ENCODE measurements at places on chromosomes 6 and 20.

DNA sequence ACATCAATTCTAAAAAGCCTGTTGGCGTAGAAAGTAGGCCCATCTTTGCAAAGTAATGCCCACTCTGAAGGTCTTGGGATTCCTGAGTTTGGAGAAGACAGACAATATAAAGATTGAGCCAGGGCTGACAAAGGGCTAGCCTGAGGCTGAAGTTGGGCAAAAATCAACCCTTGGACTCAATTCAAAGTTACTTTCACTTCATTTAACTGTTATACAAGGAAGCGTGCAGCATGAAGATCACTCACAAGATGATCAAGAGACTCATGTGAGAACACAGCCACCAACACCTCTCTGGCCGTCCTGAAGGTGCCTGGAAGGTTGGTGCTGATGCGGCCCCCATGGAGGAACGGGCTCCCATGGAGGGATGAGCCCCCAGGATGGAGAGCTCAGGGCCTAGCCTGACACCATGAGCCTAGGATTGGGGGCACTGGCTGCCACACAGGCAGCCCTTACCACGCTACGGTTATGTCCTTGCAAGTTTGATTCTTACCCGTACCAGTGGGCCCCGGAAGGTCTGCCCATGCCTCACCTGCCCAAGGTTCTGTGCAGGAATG lies 26.6 kb downstream of the FOXC1 start:
- no peak for DNase-seq

DNA sequence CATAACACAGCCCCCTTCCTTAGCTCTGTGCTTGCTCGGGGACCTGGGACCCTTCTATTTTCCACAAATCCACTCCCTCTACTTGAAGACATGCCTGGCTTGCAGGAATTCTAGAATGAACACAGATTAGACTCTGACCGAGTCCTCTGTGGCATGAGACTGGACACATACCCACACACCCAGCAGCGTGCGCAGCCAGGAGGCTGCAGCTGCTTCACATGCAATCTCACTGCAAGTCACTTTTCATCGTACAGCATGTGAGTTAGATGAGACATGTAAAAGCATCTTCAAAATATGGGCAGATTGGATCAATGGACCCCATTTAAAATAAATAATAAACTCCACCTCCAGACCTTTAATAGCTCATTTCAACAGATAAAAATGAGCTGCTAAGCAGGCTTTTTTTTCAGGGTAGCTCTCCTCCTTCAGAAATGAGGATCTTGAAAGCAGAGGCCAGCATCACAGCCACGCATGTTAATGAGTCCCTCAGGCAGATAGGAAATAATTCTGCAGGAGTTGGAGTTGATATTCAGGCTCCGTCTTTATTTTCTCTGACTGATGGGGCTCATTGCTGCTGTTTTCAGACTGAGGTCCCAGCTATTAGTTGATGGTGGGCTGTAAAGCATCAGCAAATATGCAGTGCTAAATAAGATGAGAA lies 215.1 kb upstream of the GGTLC1 start:
- no peak for DNase-seq

GRCh38 chr6:124953808-124954207 lies 8.4 kb upstream of the RNF217 start:
- no peak for DNase-seq

GRCh38 chr6:169811072-169811471 lies 59.6 kb downstream of the ERMARD start:
- no peak for DNase-seq

GRCh38 chr6:27720607-27721580 lies 191.3 kb downstream of the OR2B2 start:
- no peak for DNase-seq

GRCh38 chr20:5821627-5822215 lies 71.5 kb downstream of the SHLD1 start:
- DNase-seq, result no peak

DNA sequence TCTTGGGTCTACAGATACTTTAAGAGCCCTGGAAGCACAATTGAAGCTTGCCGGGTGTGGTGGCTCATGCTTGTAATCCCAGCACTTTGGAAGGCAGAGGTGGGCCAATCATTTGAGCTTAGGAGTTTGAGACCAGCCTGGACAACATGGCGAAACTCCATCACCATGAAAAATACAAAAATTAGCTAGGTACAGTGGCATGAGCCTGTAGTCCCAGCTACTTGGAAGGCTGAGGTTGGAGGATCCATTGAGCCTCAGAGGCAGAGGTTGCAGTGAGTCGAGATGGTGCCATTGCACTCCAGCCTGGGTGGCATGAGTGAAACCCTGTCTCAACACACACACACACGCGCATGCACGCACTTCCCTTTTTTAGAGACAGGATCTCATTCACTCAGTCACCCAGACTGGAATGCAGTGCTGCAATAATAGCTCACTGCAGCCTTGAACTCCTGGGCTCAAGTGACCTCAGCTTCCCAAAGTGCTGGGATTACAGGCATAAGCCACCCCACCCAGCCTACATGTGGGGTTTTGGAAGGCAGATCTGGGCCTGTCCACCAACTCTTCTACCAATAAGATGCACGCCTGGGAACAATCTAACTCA lies 182.5 kb upstream of the JARID2 start:
- DNase-seq, result no peak

GRCh38 chr6:132749111-132749510 lies 8.6 kb downstream of the VNN2 start:
- DNase-seq, result no peak

DNA sequence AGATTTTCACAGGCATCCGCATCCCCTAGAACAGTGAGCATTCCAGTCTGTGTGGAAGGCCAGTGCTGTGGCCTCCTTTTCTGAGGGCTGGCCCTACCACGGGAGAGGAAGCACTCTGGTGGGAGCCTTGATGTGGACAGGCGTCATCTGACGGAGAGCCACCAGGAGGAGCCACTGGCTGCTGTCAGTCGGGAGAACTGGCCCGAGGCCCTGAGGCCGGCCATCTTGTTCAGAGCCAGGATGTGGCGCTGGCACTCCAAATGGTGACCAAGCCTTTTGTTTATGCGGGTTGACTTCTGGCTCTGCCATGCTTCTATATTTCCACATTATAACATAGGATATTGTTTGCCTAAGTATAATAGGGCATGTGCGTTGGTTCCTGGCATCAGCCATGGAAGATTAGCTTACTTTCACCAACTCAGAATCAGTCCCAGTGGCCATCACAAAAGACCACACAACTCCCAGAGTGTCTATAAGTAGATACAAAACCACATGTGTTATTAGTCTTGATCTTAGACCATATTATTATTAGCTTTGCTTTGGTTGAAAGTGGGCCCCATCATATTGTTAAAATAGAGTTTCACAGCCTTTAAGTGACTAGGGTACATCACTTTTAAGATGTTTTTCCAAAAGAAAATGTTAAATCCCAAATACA lies 273.9 kb upstream of the TAB2 start:
- no peak for DNase-seq

GRCh38 chr20:33648396-33649004 lies 13.6 kb upstream of the C20orf144 start:
- no peak for DNase-seq

DNA sequence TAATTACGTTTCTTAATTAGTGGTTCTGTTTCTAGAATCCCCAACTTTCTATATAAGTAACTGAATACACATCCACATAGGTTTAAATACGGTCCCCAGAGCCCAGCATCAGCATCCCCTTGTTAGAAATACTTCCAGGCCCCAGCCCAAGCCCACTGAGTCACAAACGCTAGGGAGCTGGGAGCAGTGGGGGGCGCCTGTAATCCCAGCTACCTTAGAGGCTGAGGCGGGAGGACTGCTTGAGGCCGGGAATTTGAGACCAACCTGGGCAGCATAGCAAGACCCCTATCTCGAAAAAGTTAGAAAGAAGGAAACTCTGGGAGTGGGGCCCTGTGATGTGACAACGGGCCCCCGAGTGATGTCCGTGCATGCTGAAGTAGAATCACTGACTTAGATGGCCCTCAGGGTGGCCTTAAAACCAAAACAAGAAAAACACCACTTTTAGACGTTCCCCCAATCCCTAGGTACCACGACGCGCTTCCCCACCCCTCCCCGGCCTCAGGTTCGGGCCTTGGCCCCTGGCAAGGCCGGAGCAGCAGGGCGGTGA lies 1.3 kb upstream of the PPP1R3G start:
- no peak for DNase-seq

GRCh38 chr20:46006022-46006705 lies 2.5 kb upstream of the MMP9 start:
- no peak for DNase-seq

GRCh38 chr6:44723439-44724197 lies 336.1 kb downstream of the CDC5L start:
- DNase-seq, result no peak

DNA sequence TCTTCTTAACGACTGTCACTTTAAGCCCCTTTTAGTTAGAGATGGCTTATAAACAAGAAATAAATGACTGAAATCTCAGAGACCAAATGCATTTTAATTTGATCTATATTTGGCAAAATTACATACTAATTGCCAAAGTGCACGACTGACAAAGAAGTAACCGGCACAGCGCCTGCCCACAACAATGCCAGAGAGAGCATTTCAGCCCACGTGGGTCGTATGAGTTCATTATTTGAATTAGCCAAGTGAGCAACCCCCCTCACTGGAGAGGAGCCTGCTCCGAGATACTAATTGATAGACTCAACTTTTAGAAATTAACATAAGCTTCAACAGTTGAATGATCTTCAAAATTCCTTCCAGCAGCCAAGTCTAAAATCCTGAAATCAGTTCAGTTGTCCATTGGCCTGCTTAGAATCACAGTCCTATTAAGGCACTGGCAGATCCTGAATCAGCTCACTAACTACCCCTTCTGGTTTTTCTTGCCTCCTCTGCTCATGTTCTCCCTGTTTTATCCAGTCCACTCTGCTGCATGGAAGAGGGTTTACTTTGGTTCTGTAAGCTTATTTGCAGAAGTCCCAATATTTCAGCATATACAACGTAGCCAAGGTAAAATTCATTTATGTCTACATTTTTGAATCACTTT lies 519.1 kb upstream of the AGPAT4 start:
- DNase-seq, result no peak

- DNase-seq, result no peak
Measured at GRCh38 chr6:168130697-168131371, 51.8 kb upstream of the FRMD1 start.

DNA sequence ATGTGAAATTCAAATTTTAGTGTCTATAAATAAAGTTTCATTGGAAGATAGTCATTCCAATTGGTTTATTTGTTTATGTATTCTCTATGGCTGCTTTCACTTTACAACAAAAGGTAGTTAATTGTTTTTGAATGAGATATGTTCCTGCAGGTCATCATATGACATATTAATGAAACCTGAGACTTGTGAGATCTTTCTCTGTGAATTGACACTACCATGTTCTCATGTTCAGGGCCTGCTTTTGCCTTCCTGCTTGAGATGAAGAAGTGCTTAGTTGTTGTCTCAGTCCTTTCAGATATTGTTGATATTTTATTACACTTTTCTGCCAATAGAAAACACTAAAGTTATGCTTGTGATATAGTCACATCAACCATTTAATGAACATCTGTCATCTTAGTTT lies 132.5 kb downstream of the UTRN start:
- no peak for DNase-seq

GRCh38 chr6:157860505-157860991 lies 37.5 kb downstream of the SNX9 start:
- no peak for DNase-seq

DNA sequence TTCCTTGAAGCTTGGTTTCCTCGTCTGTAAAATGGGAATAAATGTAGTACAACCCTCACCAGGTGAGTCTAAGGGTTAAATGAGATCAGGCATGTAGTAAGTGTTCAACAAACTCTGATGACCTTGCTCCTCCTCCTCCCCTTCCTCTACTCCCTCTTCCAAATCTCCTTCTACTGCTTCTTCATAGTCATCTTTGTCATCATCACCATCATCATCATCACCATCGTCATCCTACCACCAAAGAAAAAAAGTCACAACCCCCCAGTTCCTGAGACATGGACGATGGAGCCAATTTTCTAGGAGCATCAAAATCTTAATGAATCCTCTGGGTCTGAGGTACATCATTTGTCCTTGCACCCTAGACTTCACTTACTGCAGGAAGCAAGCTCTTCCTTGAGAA lies 240.0 kb downstream of the ANKRD60 start:
- no peak for DNase-seq

DNA sequence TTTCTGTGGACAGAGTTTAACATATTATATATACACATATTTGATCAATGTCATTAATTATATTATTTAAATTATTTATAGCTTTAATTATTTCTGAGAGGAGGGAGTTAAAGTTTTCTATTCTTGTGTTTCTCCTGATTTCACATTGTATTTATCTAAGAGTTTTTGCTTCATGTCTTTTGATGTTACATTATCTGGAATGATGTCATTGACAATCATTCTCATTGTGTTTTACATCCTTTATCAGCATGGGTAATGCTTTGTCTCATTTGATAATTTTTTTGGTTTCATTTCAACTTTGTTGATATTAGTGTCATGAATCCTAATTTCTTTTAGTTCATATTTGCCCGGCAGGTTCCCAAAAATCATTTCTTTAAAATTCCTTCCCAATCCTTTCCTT lies 56.7 kb upstream of the TOX2 start:
- no peak for DNase-seq

- DNase-seq, result no peak
Measured at GRCh38 chr20:54706581-54706980, 231.2 kb downstream of the DOK5 start.

- no peak for DNase-seq
Measured at GRCh38 chr6:125751334-125751916, 2.0 kb downstream of the HEY2 start.

DNA sequence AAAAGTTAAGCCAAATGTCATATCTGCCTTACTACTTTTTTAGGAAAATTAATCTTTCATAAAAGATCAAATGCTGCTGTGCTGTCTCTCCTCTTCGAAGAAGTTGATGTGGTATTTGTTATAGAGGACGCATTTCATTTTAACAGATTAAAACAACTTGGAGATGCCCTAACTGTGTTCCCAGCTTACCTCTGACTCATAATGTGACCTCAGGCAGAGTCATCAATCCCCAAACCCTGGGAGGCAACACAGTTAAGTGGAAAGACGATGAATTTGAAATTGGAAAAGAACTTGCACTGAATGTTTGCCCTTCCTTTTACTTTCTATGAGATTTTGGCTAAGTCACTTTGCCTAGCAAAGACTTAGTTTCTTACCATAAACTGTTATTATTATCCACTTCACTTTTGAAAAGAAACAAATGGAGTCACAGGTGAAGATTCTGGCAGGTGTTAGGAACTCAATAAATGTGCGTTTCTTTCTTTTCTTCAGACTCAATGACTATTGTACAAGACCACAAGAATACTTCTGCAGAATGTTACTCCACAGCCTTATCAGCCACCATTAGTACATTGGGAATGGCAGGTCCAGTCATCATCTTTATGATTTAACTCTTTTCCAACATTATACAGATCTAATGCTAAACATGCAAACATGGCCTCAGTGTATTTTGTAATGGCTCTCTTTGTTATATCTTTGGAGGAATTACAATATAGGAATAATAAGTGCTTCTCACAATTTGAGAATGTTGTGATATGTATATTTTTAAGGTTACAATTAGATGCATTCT lies 102.6 kb downstream of the COL21A1 start:
- no peak for DNase-seq

GRCh38 chr6:157346373-157346772 lies 23.1 kb upstream of the TMEM242 start:
- DNase-seq, result no peak

DNA sequence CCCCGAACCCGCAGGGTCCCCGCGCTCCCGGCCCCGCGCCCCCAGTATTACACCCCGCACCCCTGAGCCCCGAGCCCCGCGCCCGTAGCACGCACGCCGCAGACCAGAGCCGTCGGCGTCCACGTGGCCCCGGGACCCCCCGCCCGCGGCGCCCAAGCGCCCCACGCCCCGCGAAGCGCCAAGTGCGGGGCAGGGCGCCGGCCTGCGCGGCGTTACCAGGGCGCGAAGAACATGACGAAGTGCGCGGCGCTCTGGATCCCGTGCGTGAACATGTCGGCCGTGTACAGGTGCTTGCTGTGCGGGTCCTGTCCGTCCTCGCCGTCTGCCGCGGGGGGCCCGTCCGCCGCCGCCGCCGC lies 312 bp downstream of the TXNDC5 start:
- peak; percentile 40 for DNase-seq

Data from NCI-H2081 (cell line).